ENCODE measurements at places on chromosomes 1 and 21. TPM values are rescaled to one million over a fixed set of nuclear protein-coding genes. Genes with fewer than 3 reads are reported as not detected.

Gene TRAF3IP3
- not detected for total RNA-seq

DNA sequence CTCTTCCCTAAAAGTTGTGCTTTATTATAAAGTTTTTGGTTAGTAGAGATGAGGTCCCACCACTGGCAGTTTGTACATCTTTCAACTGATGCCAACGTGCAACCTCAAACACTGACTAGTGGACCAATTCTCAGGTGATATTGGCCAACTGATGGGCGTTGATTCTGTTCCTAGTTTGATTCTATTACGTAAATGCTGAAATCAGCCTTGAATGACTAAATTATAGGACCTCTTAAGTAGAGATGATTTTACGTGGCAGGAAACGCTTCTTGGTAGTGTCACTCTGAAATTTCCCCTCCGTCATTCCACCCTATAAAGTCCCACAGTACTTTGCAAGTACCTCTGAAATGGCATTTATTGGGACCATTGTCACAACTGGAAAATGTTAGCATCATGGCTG lies 8.8 kb upstream of the FNDC7 start:
- no peak for DNase-seq

DNA sequence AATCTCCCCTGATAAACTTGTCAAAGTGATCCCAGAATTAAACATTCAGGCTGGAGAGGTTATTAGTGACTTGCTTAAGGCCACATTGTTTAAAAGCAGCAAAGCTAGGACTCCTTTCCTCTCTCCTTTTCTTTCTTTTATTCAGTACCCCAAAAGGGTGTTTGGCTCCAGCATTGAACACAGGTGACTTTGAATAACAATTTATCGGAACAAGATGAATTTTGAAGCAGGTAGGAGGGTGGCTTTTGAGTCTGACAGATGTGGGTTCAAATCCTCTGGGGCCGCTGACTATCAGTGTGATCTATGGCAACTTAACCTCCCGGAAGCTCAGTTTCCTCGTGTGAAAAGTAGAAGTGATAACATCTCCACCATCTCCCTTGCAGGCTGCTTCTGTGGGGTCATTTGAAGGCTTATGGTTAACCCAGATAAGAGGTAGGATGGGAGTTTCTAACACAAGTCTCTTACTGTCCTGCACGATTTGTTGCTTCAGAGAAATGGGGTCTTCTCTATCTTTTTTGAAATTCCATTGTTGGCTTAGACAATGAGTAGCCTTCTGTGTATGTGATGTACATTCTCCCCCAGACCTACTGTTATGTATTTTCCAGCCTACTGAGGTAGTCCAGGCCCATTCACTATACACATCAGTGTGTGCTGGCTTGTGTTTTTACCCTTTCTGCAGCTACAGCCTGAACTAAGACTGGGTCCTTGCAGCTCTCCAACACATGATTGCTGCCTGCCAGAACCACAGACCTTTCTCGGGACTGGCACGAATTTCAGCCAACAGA lies 29.0 kb downstream of the JUN start:
- DNase-seq: no peak

Gene SPATA45
- total RNA-seq: not detected

DNA sequence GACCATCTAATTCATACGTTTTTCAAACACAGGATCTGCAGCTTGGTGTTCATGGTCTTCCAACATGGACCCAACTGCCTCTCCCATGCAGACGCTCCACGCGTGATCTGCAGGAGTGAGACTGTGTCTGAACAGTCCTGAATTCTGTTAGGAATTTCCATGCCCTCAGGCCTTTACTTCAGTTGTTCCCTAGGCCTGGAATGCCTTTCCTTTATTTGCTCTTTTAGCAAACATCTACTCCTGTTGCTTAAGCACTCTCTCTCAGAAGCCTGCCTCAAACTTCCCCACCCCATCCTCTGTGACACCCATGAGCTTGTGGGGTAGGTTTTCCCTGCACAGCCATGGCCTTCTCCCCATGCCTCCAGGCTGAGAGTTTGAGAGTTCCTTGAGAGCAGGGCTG lies 73.7 kb downstream of the DMRTB1 start:
- DNase-seq: no peak
